ENCODE measurements at places on chromosomes 3 and 15. TPM values are rescaled to one million over a fixed set of nuclear protein-coding genes. Genes with fewer than 3 reads are reported as not detected.

Gene LRCH3
- 24.5 TPM for total RNA-seq

Gene KY
- 0.16 TPM for total RNA-seq

Gene GPR156
- 0.37 TPM for total RNA-seq

Gene RHO
- total RNA-seq, result not detected

Gene APOD
- total RNA-seq, result 2.7 TPM

Gene FOXL2NB
- 0.11 TPM for total RNA-seq

Gene SLC24A5
- total RNA-seq, result not detected

Gene DIPK2A
- total RNA-seq, result 16.0 TPM

Gene SCN11A
- total RNA-seq, result not detected

Gene CASR
- total RNA-seq, result not detected

Gene DZIP1L
- total RNA-seq, result 18.1 TPM

Gene REC114
- not detected for total RNA-seq

Gene TM4SF1
- total RNA-seq, result 147 TPM

Measured in A375 (cell line).